A673 (cell line): ENCODE measurements at places on chromosomes 5 and 9.

- no peak for DNase-seq
Measured at GRCh38 chr9:134044944-134045343, 19.7 kb downstream of the BRD3OS start.

DNA sequence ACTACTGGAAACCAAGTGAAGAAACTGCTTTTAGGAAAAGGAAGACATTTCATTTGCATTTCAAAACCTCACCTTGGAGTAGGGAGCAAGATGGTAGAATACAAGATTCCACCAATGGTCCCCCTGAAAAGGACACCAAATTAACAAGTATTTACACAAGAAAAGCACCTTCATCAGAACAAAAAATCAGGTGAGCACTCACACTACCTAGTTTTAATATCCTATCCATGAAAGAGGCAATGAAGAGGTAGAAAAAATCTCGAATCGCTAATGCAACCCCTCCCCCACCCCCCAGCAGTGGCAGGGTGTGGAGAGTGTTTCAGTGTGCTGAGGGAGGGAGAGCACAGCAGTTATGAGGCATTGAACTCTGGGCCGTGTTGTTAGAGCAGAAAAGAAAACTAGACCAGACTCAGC is 1397.0 kb upstream of the C9orf72 start:
- DNase-seq = no peak

- no peak for DNase-seq
Measured at GRCh38 chr5:167633931-167634341, 657.5 kb upstream of the WWC1 start.

DNA sequence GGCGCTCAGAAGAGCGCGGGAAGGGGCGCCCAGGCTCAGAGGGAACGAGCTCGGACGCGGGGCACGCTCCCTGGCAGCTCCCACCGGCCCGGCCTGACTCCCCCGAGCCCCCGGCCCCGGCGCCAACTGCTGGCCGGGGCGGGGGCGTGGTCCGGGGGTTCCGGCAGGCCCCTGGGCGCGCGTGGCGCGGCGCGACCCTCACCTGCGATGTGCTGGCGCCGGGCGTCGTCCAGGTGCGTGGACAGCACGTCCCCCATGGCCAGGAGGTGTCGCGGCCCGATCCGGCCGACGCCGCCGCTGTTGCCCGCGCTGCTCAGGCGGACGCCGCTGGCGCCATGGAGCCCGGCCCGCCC is 43.5 kb upstream of the STXBP1 start:
- DNase-seq = no peak

- DNase-seq = peak; percentile 50
Measured at GRCh38 chr9:100700689-100701318, 122.9 kb downstream of the CAVIN4 start.

- DNase-seq = no peak
Measured at GRCh38 chr5:158068964-158069363, 210.0 kb upstream of the CLINT1 start.

DNA sequence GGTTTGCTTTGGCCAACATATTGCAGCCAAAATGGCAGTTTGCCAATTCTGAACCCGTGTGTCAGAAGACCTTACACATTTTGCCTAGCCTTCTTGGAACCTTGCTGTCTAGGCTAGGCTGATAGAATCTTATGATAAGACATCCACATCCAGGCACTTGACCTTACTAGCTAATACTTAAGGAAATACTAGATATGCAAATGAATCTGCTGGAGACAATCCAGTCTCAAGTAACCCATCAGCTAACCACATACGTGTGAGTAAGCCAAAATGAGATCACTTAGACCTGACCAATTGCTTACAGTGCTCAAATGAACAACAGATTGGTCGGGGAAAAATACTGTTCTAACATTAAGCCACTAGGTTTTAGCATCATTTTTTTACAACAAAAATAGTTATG is 1504.6 kb upstream of the CDH9 start:
- no peak for DNase-seq

- peak; percentile 73 for DNase-seq
Measured at GRCh38 chr5:125410537-125411070, 664.2 kb upstream of the ZNF608 start.

GRCh38 chr5:82586661-82587310 is 308.6 kb upstream of the RPS23 start:
- DNase-seq = no peak

DNA sequence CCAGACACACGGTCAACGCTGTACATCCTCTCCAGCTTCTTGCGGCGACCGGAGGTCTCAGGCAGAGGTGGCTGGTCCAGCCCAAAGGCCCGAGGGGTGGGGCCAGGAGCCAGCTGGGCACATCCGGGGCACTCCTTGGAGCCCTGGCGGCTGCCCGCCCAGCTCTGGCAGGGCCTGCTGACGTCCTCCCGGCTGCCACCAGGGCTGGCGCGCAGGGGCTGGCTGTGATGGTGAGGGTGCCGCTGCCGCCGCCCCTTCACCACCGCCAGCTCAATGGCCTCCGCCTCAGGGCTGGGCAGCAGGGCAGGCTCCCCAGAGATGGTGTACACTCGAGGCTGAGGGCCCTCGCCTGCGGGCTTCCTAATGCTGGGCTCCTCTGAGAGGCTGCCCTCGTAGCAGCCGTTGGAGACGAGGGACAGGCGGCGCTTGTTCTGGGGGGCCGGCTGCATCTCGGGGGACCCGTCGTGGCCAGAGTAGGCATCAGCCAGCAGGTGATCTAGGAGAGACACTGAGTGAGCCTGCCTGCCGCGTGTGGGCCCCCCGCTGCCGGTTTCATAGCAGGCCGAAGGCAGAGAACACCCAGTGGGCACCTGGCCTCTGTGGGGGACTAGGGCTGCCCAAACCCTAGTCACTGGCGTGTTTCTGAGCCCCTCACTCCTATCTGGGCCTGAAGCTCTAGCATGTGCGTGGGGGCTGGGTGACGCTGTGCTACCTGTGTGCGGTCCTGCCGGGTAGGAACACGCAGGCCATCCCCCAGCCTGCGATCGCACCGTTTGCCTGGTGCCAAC is 1.5 kb downstream of the NSMF start:
- DNase-seq = no peak

DNA sequence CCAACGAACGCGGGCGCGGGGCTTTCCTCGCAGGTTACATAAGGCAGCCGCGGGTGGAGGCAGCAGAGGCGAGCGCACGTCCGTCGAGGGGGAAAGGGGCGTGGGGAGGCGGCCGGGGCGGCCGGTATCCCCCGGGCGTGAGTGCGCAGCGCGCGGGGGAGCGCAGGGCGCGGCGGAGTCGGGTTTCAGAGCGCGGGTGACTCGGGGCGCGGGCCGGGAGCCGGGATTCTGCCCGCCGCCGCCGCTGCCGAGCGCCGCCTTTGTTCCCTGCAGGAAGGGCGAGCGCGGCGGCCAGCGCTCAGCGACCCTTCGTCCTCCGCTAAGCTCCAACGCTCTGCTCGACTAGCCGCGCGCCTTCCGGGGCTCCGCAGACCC is at the start of gene COL15A1:
Gene COL15A1, plus strand, starts transcription at position 226 of the 375 bp plus-strand sequence. CDS start 155 bp downstream, outside the sequence.
- no peak for DNase-seq

DNA sequence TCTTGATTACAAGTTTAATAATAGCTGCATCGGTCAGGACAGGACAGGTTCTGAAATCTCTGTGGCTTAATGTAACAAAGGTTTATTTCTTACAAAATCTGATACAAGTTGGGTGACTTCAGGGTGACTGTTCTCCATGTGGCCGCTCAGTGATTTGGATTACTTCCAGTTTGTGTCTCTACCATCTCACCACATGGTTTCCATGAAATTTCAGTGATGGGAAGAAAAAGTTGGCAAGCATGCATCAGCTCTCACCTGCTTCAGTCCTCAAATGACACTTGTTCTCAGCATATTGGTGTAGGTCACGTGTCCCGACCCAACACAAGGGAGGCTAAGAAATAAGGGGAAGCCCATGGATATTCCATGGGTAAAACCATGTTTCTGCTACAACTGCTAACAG is 7.8 kb upstream of the TMEM268 start:
- no peak for DNase-seq

DNA sequence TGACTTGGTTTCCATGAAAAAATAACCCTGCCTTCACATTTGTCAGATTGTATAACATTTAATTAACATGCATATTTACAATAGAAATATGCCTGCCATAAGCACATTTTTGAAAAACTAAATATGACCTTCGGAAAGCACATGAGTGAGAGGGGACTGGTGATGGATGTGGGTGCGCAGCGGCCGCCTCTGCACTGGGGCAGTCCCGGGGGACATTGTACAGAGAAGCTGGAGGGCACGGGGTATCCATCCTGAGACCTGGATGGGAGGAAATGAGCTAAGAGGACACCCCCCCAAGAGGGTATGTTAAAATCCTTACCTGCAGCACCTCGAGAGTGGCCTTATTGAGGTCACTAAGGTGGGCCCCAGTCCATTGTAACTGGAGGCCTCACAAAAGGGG is 161.3 kb upstream of the IRX4 start:
- DNase-seq = no peak

DNA sequence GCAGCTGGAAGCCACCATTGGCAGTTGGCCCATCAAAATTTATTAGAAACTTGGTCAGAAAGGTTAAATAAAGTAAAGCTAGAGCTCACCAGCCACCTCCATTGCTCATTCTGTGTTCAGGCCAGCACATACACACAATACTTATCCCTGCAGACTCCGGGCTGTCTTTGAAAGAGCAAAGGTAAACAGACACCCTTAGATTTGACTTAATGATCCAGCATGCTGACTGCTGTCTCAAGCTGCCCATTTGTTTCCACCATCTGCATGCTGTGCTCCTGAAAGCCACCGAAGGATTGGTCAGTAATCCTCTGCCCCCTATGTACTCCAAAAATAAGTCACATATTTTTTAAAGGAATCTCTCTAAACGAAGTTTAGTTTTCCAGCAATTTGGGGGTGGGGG is 1059.8 kb upstream of the DMAC1 start:
- no peak for DNase-seq

- DNase-seq = no peak
Measured at GRCh38 chr9:86064220-86064619, 35.1 kb downstream of the GOLM1 start.

DNA sequence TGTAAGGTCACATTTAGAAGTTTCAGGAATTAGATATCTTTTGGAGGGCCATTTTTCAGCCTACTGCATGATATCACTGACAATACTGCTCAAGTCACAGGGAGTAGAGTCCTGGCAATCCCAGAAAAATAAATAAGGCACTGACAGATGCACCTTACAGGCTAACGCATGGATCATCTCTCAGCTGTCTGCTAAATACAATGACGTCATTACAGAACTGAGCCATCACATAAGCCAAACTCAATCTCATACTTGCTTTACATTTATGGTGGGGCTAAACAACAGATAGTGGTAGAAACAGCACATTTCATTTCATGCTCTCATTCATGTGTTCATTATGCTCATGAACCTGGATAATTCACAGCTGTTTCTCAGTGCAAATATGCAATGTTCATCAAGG is 243.7 kb downstream of the SEMA5A start:
- no peak for DNase-seq

DNA sequence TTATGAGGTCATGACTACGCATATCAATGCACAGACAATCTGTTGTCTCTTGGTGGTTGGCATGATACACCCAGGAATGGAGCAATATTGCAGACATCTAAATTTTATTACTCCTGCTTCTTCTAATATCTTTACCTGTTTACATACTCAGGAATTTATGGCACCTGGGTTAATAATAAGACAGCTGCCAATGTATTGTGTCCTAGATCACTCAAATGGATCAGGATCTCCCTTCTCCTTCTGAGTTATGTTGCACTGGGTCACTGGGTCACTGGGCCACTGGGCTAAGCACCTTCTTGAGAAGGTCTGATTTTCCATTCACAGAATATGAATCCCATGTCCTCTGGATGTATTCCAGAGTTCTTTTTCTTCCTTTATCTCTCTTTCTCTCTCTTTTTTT is 41.8 kb downstream of the CCL28 start:
- no peak for DNase-seq

GRCh38 chr5:17763301-17763700 is 129.0 kb downstream of the TAF11L14 start:
- DNase-seq = no peak

GRCh38 chr9:99878651-99879050 is 27.8 kb upstream of the STX17 start:
- no peak for DNase-seq

- DNase-seq = no peak
Measured at GRCh38 chr9:121944711-121945191, 148.4 kb downstream of the TTLL11 start.

- peak; percentile 62 for DNase-seq
Measured at GRCh38 chr9:133991964-133992779, at the start of gene VAV2. TSS of gene VAV2 (minus strand) at chr9:133992324. CDS start at chr9:133992278, 46 bp downstream.

- DNase-seq = peak; percentile 85
Measured at GRCh38 chr9:33161011-33161588, 6.0 kb downstream of the B4GALT1 start.
